ENCODE measurements at places on chromosomes 3 and 15. TPM values are rescaled to one million over a fixed set of nuclear protein-coding genes. Genes with fewer than 3 reads are reported as not detected.

Gene CX3CR1
- 0.44 TPM for total RNA-seq

Gene CFAP44
- total RNA-seq = 3.2 TPM

GRCh38 chr3:46393554-46394434, 13.1 kb downstream of the CCR5AS start:
- DNase-seq = no peak
- H3K4me1 ChIP-seq = peaks cover 9% of the 10 kb centered on the region
- peaks cover 9% of the 10 kb centered on the region for H3K27me3 ChIP-seq
- H3K27ac ChIP-seq = no peak overlapping the region
- no peaks in the 10 kb centered on the region for H3K36me3 ChIP-seq

- H3K27ac ChIP-seq = peak overlapping the region; percentile 12
- peaks cover 3% of the 10 kb centered on the region for H3K36me3 ChIP-seq
- H3K4me1 ChIP-seq = peaks cover 54% of the 10 kb centered on the region
- peak overlapping the region; percentile 50 for H3K4me3 ChIP-seq
- peaks cover 13% of the 10 kb centered on the region for H3K27me3 ChIP-seq
Measured at GRCh38 chr3:12559520-12559919, 2.6 kb downstream of the MKRN2 start.

DNA sequence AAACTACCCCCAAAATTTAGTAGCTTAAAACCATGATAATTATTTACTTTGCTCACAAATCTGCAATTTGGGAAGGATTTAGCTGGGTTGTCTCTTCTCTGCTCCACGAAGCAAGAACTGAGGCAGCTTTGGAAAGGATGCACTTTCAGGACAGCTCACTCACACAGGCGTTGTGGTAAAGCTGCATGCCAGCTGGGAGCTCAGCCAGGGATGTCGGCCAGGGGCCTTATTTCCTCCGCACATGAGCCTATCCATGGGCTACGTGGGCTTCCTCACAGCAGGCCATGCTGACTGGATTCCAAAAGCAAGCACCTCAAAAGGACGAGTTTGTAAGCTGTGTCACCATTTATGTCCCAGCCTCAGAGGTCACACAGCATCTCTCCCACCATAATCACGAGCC, 301.3 kb upstream of the IGF1R start:
- H3K4me3 ChIP-seq = no peak overlapping the region
- peaks cover 4% of the 10 kb centered on the region for H3K27me3 ChIP-seq
- no peaks in the 10 kb centered on the region for H3K36me3 ChIP-seq
- DNase-seq = no peak
- H3K27ac ChIP-seq = no peak overlapping the region

Measured in activated T-helper 1 cell treated with anti-CD3 and anti-CD28 coated beads, Interleukin-12 subunit alpha, Interleukin-12 subunit beta, Interleukin-2, Interleukin-4 antibody, amounts not matched to agents 30 ng/mL and 10 ng/mL and 1 ng/mL, durations not matched to agents 14 hours and 24 hours and 36 hours (primary cell).